ENCODE measurements at places on chromosomes 4 and X.

DNA sequence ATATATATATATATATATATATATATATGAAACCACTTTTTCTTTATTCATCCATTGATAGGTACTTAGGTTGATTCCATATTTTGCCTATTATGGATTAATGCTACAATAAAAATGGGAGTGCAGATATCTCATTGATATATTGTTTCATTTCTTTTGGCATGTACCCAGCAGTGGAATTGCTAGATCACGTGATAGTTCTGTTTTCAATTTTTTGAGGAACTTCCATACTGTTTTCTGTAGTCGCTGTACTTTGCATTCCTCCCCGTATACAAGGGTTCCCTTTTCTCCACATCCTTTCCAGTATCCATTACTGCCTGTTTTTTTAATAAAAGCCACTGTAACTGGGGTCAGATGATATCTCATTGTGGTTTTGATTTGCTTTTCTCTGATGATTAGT is 124.6 kb downstream of the GABRB1 start:
- no peak for DNase-seq

DNA sequence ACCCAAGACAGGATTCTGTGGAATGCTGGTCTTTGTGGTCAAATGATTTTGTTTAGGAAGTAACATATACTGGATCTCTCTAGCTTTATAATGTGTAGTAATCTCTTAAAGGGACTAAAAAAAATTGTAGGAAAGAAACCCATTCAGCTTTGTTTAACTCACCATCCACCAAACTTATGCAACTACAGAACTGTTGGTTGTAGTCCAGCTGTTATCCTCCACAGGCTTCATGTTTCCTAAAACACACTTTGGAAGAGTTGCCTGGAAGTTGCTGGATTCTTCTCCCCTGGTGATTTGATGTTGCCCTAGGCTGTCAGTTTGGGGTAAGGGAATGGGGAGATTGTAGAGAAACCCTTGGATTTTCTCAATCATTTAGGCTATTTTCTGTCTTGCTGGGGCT is 89.3 kb downstream of the RLIM start:
- peak; percentile 82 for DNase-seq

DNA sequence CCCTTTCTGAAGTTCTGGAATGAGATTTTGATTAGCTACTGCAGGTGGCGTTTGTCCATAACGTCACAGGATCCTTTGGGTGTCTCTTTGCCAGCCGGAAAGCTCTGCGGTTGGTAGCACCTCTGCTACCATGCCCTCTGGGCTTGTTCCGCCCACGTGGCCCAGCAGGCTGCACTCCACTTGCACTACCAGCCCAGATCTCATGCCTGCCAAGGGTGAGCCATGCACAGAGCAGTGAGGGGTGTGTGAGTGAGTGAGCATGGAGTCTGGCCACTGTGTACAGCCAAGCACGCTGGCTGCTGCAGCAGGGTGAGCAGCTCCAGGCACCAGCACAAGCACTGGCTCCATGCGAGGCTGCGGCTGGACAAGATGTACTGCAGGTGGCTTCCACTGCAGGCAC is 6.6 kb upstream of the HNRNPD start:
- no peak for DNase-seq

GRCh38 chr4:108900018-108900580 is 137.2 kb upstream of the ETNPPL start:
- DNase-seq, result no peak

DNA sequence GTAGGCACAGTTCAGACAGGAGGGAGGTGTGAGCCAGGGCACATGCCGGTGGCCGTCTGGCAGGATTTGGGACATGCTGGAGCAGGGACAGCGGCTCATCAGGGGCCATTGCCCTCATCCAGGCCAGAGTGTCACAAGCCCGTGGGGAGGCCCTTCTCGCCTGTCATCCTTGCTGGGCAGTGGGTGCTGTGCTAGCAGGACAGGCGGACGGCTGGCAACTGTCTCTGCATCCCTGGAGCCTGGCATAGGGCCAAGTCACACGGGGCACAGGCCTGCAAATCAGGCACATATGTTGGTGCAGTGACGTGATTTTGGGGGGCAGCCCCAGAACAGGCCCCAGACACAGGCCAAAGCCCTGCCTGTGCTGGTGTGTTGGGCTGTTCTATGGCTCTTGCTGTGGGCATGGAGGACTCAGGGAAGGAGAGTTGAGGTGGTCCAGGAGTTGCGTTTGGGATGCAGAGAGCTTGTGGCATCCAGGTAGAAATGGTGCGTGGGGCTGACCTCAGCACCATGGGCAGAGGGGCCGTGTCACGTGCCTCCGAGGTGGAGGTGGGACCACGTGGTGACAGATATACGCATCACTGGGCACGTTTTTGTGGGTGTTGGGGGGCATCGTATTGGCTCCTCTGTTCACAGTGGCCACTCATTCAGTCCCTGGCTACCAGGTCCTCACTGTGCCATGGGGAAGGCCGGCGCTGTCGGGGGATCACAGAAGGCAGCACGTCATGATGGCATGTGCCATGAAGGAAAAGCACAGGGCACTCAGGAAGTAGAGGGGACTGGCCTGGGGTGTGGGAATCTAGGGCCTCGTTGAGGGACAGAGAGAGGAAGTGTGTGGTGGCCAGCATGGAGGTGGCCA is 14.6 kb upstream of the MSANTD1 start:
- no peak for DNase-seq

GRCh38 chr4:15167743-15168142 is 165.5 kb downstream of the CPEB2 start:
- DNase-seq, result no peak

- peak; percentile 38 for DNase-seq
These were observed 1.8 kb downstream of the ABCD1 start for GRCh38 chrX:153726286-153727122.

Measured in fibroblast of the aortic adventitia (primary cell).